ENCODE measurements at places on chromosomes 7 and 10.

DNA sequence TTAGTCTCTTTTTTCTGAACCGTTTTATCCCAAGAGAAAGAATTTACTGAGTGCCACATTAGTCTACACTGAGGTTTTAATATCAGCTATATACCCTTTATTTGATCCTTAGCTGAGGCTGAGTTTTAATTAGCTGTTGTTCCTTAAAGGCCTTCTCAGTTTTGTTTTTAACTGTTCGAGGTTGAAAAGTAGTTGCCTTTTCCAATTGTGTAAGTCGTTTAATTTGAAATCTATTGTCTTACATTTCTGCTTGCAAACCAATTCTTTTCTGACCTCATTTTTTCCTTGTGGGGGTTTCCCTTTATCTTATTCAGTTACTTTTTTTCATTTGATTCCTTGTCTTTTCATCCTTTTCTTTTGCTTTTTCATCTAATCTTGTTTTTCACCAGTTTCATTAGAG lies 30.8 kb downstream of the UMAD1 start:
- DNase-seq = no peak

DNA sequence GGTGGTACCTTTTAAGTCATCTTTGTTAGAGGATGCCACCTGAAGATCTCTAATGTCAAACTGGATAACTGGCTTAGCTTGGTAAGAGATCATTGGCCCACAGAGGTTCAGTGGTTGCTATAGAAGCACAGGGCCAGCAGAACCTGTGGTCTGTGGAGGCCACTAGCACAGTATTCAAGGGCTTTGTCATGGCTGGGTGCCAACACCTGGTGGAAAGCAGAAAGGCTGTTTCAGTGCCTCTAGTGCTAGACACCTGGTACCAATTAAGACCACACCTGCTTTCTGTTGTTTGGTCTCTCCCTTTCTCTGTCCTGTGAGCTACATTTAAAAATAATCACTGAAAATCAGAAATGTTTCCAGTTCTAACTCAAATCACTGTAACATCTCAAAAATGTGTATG lies 10.0 kb upstream of the PCGF5 start:
- no peak for DNase-seq

DNA sequence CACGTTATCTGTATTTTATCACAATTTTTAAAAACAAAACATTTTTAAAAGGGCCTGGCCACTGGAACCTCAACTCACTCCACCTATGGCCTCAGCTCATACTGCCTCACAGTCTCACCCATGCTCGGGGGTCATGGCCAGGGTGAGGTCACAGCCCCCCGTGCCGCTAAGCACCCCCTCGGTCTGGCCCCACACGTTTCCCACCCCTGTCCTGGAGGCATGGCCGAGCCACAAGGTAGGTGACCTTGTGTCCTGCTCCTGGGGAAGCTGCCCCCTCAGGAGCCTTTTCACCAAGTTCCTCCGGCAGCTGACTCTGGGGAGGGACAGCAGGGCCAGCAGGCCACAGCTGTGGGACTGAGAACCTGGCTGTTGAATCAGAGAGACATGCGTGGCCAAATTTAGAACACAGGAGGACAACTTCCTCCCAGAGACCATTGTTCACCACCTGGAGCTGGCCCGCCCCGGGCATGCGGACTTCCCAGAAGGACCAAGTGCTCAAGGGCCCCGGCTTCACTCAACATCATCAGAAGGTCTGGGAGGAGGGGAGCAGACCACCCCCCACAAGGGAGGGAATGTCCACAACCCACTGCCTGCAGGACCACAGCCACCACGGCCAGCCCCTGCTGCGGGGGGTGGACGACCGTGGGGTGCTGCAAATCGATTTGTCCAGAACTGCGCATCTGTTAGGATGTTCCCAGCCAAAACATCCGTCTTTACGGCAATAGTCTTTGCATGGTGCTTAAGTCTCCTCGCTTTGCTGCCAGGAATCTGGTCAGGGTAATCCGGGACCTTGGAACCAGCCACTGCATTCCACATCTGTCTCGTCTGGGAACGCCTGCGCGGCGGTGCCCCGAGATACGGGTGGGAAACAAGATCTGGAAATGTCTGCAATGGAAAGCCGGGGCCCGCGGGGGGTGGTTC lies 48.6 kb upstream of the PDGFA start:
- DNase-seq = no peak

DNA sequence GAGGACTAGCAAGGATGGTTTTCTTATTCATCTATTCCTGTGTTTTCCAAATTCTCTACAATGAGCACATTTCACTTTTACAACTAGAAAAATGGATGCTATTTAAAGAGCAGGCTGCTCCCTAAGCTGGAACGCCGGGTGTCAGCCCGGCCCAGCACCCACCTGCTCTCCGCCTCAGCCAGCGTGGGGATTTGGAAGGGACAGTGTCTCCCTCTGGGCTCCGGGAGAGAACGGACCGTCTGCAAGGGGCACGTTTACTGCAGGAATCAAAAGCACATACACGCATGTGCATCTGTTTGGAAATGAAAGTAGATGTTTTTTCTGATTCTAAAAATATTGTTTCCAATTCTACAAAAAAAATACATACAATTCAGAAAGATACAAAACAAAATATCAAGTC lies 2.3 kb upstream of the JAKMIP3 start:
- no peak for DNase-seq

DNA sequence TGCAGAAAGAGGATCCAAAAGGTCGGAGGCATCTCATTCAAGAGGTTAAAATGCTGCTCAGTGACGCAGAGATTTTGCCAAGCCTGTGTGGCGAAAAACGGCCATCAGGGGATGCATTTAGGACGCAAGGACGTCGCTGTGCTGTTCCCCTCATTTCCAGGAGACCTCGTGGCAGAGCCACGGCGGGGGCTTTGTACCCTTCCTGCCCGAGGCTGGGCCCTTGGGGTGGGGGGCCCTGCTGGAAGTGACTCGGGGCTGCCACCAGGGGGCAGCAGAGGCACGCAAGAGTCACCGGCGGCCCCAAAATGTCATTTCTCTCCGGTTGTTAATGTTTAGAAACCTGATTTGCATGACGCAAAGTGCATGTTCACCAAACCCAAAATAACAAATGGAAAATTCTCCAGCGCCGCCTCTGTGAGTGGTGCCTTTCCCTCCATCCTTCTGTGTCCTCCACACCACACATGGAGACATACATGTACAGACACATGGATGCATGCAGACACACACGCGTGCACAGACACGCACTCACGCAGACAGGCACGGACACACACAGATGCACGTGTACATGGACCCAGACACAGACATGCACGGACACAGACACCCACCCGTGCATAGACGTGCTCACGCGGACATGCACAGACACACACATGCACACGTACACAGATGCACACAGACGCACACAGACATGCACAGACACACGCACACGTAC lies 51.0 kb upstream of the NKX6-2 start:
- peak; percentile 86 for DNase-seq

- DNase-seq = no peak
Measured at GRCh38 chr7:99032928-99033327, 111.0 kb downstream of the SMURF1 start.

GRCh38 chr7:670501-671390 lies 55.8 kb upstream of the DNAAF5 start:
- DNase-seq = no peak

DNA sequence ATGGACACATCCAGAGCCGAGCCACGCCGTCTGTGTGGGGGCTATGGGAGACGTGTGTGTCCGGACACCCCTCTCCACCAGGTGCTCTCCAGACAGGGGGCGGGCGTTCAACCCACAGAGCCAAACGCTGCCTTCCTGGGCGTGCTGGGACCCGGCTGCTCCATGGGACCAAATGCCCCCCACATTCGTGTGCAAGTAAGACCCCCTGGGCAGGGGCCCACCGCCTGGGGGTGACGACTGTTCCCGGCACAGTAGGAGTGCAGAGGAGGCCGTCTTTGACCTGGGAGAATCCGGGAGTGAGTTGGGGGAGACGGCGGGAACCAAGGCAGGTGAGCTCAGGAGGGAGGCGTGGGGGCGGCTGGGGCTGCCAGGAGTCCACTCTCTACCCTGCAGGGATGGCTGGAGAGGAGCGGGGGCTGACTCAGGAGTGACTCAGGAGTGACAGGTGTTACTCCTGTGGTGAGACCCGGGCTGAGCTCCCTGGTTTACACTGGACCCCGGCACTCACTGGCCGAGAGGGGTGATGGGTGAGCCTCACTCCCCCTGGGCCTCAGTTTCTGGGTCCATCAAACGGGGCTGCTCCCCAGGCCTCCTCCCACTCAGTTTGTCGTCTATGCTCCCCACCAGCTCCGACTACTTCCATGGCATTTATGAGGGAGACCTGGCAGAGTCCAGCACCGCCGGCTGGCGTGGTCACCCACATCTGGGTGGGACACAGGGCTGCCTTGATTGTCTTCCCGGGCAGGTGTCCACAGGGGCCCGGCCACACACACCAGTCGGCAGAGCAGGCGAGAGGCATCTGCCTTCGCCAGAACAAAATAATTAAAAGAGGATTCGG lies 95.0 kb downstream of the MICALL2 start:
- DNase-seq = no peak

DNA sequence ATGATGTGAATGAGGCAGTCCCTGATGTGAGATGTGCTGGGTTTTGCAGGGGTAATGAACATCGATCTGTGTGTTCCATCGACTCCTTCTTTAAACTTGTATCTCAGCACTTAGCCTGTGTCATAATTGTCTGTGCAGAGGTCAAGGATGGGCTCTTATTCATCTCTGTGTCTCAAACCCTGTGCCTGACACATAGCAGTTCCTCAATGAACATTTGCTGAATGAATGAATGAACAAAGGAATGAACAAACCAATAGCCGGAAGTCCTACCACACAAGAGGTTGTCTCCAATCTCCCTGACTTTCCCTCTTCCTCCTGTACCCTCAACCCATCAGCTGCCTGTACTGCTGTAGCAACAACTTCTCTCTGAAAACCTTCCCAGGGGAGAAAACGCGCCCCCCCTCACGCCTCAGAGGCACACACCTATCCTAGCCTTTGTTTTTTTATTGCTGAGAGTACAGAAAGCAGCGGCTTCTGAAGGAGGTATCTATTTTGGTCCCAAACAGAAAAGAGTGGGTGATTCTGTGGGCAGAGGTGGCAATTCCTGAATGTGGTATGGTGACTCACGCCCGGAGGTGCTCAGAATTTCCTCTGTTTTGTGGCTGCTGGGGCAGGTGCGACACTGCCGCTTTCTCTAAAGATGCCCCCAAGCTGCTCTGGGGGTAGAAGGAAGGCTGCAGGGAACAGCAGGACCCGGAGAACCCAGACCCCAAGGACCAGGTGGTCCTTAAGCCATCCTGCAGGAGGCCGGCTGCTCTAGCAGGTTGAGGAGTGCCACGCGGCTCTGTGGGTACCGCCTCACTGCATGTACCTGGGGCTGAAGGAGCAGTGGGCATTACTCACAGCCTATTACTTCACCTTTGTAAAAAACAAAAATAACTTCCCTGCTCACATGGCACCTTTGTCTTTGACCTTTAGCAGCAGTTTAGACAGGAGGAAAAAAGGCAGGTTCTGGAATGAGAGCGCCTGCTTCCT lies 9.6 kb downstream of the IL2RA start:
- no peak for DNase-seq

- no peak for DNase-seq
Measured at GRCh38 chr7:92884218-92884617, 47.8 kb upstream of the CDK6 start.
